NCI-H187 (cell line): ENCODE measurements at places on chromosomes 2 and 18.

GRCh38 chr2:135954020-135954601, 31.3 kb downstream of the DARS1 start:
- no peak for DNase-seq

GRCh38 chr2:187924293-187924692, 367.4 kb upstream of the GULP1 start:
- DNase-seq = no peak

GRCh38 chr2:111671426-111672150, 212.4 kb downstream of the ANAPC1 start:
- DNase-seq = no peak

GRCh38 chr2:16321872-16322271, 343.8 kb downstream of the CYRIA start:
- DNase-seq = no peak

- no peak for DNase-seq
Measured at GRCh38 chr18:75090336-75090735, 118.6 kb downstream of the PTGR3 start.

DNA sequence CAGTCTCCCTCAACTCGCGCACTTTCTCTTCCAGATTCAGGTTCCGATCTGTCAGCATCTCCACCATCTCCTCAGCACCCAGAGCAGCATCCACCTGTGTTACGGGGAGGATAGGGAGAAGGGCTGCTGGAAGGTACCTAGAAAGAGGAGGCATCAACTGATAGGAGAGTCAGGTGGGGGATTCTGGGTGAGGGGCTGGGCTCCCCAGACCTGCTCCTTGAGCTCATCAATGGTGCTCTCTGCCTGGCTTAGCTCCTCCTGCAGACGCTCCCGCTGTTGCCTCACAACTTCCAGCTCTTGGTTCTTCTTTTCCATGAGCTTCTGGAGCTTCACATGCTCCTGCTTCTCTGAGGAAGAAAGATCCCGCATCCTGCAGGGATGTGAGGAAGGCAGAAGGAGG, 10.1 kb downstream of the DCTN1 start:
- DNase-seq = no peak

- no peak for DNase-seq
Measured at GRCh38 chr2:155714983-155715382, 617.5 kb downstream of the NR4A2 start.

- no peak for DNase-seq
Measured at GRCh38 chr2:178068823-178069454, 3.6 kb downstream of the PDE11A start.

DNA sequence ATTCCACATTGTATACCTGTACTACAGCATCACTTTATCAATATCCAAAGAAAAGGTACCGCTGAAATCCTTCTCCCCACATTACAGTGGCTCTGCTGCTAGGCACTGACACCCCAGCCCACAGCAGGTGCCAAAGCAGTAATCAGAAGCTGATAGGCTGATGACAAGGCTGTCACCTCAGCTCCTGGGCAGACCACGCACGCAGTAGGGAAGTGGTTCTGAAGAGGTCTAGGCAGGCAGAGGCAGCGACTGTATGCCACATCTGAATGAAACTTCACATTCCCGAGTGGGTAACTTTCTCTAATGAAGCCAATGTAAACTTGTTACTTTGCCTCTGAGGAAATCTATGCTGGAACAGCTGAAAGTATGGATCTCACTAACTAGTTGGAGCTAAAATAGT, 113.0 kb downstream of the MEP1B start:
- DNase-seq = no peak

GRCh38 chr18:36376361-36376760, 78.8 kb downstream of the FHOD3 start:
- no peak for DNase-seq

DNA sequence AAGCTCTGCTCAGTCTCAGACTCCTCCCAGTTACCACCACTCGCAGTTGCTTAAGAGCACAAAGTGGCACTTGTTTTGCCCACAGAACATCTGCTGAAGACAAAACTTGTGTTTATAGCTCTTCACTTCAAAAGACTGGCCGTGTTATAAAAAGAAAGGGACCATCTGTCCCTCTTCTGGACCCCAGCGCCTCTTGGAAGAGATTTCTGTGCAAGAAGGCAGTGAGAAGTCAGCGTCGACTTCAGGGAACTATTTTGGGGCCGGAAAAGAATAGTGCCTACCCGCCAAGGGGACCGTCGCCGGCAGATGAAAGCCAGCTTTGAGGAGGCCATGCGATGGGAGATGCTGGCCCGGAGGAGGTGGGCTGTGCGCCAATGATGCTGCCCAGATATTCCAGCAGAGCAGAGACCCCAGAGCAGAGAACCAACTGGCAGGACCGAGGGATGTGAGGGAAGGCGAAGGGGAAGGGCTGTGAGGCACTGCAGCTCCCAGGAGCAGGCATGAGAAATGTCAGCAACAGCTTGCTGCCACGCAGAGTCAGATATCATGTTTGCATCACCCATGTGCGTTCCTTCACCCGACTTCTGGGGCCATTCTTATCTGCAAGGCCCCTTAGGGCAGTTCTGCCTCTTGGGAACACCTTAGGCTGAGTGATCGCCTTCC, 270.9 kb downstream of the ATAD2B start:
- no peak for DNase-seq

DNA sequence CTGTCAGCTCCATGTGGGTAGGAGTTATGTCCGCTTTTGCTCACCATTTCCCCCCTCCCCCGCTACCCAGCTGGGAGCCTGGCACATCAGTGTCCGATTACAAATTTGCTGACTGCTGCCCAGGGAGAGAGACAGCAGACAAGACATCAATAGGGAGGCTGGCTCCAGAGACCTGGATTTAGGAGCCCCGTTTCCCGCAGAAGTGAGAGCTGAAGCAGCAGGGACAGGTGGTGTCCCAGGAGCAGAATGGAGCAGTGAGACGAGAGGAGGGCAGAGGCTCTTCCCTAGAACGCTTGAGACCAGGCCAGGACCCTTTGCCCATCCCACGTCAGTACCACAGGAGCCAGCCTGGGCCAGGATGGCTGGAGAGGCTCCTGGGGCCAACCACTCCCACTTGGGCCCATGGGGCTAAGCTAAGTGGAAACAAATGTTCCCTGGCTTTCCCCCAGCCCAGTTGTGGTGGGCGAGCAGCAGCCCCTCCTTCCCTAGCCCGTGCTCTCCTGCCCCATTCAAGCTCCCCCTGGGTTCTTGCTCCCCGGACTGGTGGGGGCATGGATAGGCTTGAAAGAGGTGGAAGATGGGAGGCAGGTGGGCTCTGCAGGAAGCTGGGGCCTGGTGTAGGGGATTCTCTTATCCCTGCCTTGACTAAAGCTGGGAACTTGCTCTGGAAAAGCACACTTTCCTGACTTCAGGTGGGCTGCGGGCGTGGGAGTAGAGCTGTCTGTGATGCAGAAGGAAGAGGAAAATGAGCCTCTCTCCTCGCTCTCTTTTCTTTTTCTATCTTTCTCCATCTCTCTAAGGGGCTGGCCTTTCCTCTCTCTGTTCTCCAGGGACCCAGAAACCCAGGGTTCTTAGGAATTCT, 4.1 kb upstream of the WNT6 start:
- DNase-seq = no peak

DNA sequence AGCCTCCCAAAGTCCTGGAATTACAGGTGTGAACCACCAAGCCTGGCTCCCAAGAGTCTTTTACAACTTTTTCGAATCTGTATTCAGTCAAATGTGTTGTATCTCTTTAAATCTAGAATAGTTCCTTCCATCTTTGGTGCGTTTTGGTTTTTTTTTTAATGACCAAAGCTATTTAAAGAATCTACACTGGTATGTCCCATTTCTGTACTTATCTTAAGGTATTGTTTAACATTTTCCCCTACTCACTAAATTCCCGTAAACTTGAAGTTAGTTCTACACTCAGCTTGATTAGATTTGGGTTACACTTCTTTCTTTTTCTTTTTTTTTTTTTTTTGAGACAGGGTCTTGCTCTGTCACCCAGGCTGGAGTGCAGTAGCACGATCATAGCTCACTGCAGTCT, 63.8 kb downstream of the TMEM237 start:
- no peak for DNase-seq

- no peak for DNase-seq
Measured at GRCh38 chr18:10442551-10442971, 11.9 kb upstream of the APCDD1 start.

DNA sequence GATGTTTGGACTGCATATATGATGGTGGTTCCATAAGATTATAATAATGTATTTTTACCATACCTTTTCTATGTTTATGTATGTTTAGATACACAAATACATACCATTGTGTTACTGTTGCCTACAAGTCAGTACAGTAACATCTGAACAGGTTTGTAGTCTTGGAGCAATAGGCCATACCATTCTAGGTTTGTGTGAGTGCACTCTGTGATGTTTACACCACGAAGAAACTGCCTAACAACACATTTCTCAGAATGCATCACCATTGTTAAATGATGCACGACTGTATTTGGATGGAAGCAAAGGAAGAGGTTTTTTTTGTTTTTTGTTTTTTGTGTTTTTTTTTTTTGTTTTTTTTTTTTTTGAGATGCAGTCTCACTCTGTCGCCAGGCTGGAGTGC, 9.5 kb downstream of the DUSP19 start:
- no peak for DNase-seq

GRCh38 chr18:8584798-8585197, 24.4 kb upstream of the RAB12 start:
- no peak for DNase-seq

DNA sequence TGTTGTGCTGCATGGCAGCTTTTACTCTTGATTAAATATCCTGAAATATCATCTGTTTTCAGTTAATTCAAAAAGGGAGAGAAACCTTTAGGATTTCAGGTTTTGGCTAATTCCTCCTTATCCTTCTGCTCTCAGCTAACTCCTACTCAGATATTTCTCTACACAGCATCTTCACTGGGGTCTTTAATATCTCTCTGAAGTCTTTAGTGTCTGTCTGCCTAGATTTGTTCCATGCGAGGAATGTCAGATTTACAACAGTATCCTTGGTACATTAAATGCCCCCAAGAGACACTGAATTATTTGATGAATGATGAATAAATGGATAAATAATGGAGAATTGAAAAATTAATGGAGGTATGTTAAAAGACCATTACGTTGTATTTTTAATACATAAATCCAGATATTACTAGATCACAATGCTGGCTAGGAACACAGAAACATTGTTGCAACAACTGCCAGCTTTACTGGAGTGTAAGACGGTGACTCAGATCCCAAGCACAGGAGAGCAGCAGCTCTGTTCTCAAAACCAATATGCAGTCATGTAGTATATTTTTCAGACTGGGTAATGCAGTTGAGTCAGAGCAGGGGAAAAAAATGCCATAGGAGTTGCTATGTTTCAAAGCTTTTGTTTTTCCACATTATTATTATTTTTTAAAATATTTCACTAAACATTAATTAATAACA, 388.0 kb upstream of the SYT4 start:
- no peak for DNase-seq

DNA sequence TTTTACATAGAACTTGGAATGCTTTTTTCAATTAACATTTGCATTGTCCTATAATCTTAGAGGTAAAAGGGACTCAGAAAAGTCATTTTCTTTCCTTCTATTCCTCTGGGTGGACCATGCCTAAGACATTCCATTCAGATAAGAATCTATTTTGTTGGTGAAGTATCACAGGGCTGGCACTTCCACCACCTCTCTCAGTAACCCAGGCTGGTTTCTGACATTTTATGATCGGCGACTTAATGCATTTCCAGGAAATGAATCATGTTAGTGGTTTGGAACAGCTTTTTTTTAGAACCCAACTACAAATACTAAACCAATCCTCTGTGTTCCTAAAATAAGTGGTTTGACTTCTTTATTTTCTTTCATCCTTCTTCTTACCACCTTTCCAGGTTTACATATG, 27.0 kb downstream of the GAD1 start:
- no peak for DNase-seq

DNA sequence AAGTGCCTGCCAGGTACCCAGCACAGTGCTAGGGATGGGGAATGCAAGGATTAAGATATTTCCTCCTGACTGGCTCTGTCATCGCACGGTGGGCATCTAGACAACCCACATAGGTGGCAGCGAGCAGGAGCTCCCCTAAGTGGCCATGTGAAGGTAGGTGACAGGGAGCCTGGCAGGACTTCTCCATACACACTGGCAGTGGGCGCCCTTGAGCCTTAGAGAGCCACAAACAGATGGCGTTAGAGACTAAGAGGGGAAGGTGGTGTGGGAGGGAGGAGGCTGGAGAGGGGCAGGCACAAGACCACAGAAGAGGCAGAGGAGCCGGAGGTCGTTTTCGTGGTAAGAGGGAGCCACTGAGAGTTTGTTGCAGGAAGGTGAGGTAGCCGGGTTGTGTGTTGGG, 15.2 kb downstream of the PRELID3A start:
- DNase-seq = no peak

DNA sequence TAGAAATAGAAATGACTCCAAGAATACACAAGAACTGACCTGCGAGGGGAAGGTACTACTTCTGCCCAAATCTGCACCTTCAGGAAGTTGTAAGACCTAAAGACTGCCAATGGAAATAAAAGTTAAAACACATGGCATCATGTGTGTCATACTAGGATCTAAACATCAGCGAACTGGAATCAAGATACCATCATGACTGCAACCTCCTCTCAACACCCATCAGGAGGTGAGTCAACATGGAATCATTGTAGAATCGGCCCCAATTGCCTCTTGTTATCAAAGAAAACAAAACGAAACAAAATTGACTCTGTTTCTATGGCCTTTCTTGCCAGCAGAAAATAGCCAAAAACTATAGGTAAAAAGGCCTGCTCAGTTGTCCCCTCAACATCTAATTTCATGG, 15.1 kb downstream of the RDH14 start:
- DNase-seq = no peak

DNA sequence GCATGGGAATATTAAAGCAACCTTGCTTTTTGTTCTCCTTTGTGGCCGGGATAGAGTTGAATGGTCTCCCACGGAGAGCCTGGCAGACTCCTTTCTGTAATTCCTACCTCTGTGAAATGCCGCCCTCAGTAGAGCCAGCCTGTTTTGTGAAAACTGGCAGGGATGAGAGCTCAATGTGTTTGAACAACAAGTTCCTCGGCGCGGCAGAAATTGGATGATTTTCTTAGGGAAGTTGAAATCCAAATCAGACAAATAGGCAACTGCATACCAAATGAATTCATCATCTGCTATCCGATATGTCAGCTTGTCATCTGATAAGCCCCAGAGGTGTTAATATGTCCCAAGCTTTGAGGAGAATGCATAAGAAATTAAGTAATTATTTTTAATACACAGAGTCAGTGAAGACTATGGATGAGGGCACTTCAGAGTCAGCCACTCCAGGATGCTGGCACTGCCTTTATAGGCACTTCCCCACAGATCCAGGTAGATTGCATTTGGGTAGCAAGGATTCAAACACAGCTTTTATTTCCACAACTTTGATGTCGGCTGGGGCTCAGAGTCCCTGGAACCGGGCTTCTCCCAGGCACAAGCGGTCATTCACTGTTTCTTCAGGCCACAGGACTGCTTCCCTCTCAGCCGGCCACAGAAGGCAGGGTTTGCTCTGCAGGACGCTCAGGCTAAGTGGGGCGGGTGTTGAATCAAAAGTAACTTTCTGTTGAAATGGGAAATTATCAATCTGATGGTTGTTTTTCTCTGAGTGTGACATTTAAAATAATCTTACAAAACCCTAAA, 82.8 kb upstream of the REV1 start:
- peak; percentile 36 for DNase-seq

DNA sequence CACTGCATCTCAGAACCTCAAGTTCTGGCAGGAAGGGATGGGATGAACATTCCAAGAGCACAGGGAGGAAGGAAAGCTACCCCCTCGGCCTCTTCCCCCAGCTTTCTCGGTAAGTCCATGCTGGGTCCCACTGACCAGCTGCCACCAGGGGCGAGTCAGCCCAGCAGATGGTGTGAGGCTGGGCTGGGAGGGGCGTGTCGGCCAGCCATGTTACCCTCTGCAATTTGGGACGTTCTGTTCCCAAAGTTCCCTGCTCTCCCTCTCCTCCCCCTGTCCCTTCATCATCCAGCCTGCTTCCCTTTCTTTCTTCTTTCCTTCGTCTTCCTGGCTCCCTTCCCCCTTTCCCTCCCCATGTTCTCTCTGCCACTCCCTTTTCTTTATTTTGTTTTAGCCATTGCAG, 74.3 kb upstream of the TNP1 start:
- DNase-seq = no peak
